HCT116 (cell line): ENCODE measurements at places on chromosomes 11 and 22.

DNA sequence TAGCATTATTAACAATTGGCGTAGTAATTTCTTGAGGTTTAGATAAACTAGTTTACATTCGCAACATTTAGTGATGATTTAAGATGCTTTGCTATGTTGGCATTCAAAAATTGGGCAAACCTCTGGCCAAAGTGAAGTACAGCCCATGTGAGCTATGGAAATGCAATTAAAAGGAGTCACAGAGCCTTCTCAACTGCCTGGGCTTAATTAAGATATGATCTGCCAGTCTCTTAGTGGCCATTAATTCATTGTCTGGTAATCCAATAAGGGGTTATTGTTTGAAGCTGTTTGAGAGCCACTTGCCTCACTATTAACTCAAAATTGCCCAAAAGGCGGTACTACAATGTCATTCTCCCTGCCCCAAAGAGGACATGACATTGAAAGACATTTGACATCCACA is 608.9 kb downstream of the NTM start:
- no peak for DNase-seq

DNA sequence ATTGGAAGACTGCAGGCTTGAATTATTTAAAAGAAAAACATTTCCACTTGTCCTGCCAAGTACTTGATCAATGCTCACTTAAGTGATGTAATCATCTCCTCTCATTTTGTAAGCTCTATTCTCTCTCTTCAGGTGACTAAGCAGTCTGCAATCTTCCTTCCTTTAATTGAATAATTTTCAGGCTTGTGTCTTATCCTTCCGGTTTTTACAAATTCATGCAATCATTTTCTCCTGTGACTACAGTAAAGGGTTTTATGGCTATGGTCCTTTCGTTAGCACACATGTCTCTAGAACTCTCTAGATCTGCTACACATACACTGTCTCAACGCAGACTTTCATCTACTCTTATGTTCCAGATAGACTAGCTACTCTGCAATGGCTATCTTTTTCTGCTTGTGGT is 12.6 kb upstream of the UPB1 start:
- no peak for DNase-seq

GRCh38 chr11:122365610-122366360 is 249.8 kb upstream of the BLID start:
- no peak for DNase-seq

DNA sequence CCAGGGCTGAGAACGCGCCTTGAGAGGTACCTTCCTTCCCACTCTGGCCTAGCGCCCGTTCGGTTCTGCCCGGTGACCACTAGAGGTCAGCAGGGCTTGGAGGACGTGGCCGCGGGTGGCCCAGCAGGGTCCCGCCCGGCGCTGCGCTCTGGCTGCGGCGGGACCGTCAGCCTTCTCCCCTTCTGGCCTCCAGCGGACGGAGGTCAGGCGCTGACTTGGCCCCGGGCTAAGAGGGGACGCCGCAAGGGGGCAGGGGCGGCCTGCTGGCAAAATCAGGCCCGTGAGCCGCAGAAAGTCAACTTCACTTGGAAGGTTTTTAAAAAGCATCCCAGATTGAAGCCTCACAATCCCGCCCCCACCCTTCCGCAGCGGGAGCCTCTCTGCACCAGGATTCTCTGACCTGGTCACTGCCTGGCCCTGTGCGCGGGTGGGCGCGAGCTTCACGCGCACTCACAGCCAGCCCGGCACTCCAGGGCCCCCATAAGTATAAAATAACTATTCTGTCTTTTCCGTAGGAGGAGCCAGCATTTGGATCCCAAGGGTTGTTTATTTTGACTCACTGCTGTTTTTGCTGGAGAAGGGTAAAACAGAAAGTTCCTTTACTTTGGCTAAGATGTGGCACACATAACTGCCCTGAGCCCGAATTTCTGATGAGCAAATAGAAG is 23.2 kb upstream of the ZBTB16 start:
- peak; percentile 41 for DNase-seq

GRCh38 chr11:45239733-45240132 is 46.4 kb downstream of the SYT13 start:
- no peak for DNase-seq

- no peak for DNase-seq
Measured at GRCh38 chr11:111582881-111583280, 19.4 kb upstream of the SIK2 start.

DNA sequence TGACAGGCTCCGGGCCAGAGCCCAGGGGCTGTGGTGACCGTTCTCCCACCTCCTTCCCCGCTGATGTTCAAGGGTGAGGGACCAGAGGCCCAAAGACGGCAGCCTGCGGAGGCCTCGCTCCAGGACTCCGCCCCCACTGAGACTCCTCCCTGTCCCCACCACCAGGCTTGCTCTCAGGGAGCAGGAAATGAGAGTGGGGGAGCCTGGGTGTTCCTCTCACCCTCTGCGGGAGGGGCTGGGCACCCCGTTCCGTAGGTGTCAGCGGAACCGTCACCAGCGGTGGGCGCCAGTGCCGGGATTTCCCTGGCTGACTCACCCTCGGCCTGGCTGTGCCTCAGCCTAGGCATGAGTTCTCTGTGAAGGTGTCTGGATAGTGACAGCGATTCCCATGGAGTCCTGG is 15.7 kb downstream of the DAGLA start:
- no peak for DNase-seq

GRCh38 chr22:17114173-17114897 is 6.8 kb downstream of the TMEM121B start:
- DNase-seq: no peak

DNA sequence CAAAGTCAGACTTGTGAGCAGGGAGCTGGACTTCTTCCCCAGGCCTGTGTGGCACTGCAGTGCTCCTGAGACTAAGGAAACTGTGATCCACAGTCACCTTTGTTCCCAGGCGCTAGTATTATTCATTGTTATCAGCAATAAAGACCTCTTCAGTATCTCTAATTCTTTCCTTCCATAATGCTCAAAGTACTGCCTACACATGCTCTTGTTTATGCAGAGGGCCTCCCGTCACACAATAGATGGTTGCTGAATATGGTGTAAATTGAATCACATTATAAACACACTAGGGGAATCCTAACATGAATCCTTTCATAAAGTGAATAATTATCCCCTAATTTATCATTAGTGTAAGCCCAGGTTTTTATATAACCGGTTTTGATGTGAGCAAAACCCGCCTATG is 493.3 kb downstream of the BUD13 start:
- DNase-seq: no peak

GRCh38 chr11:66720223-66720898 is 8.7 kb downstream of the SPTBN2 start:
- DNase-seq: peak; percentile 83

GRCh38 chr11:61080986-61081590 is 21.2 kb upstream of the CD5 start:
- DNase-seq: no peak

GRCh38 chr11:122686111-122686510 is 30.6 kb downstream of the UBASH3B start:
- DNase-seq: no peak

GRCh38 chr11:5631969-5632635 is 7.3 kb downstream of the TRIM34 start:
- no peak for DNase-seq

DNA sequence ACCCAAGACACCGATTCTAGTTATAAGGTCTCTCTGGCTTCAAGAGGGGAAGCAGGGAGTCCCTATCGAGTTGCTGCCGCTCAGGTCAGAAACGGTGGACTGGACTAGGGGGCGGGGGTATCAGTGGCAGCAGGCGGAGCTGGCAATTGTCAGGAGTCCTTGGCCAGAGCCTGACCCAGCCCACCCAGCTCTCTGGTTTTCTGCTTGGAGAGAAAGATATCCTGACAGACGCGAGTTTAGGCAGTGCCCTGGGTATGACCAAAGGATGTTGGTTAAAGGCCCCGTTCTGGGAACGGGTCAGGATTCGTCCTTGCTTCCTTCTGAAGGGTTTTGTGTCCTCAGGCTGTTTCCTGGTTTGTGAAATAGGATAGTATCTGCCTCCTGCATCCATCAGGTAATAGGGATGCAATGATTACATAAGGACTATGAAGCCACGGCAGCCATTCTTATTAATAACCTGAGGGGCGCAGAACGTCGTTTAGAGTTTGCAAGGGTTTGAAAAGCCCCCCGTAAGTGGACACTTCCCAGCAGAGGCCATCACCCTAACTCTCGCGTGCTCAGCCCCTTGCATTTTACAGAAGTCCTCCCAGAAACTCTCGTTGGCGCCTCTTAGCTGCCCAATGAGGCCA is 700 bp upstream of the DEPDC5 start:
- DNase-seq: no peak

GRCh38 chr22:46849951-46850350 is 87.5 kb downstream of the TBC1D22A start:
- DNase-seq: no peak

DNA sequence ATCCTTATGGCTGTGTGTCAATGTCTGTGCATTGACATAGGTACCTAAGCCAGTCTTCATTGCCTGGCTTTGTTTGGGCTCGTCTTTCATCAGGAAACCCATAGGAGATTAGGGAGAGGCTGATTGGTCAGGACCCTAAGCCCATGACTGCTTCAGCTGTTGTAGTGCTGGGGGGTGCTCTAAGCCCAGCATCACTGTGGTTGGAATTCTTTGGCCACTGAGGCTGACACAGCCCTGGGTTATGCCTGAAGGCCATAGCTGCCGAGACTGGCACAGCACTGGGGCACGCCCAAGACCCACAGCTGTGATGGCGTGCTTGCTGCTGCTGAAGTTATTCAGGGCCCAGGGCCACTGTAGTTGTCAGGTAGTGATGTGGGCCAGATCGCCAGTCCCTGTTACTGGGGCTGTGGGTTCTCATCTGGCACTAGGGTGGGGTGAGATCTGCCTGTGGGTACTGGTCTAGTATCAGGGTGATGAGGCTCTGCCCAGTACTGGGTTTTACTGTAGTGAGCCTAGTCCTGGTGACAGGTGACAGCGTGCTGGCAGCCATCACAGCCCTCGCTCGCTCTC is 4.9 kb downstream of the USP18 start:
- DNase-seq: no peak

- DNase-seq: no peak
Measured at GRCh38 chr11:76281558-76281906, 75.2 kb upstream of the WNT11 start.

DNA sequence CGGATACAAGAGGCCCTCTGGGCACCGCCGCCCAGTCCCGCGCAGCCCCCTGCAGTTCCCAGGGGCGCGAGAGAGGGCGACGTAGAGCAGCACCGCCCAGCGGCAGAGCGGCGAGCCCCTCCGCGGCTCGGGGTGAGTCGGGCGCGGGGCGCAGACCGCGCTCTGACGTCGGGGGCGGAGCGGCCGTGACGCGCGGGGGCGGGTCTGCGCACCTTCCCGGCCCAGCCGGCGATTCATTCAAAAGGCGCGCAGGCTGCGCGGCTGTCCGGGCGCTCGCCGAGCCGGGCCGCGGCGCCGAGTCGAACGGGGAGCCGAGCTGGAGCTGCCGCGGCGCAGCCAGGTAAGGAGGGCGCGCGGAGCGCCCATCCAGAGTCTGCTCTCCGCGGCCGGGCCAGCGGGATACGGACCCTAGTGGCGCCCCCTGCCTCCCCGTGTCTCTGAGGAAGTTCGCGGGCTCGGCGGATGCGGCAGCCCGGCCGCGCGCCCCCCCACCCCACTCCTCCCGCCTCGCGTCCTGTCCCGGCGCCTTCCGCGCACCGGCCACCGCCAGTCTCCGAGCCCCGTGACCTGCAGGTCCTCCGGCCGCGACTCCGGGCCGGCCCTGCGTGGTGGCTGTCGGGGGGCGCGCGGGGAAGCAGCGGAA is at the start of gene RELT:
Gene RELT, plus strand, starts transcription at position 240 of the 643 bp plus-strand sequence. CDS start 12,738 bp downstream, outside the sequence.
- DNase-seq: peak; percentile 71

GRCh38 chr11:85735876-85736460 is 50.0 kb upstream of the CCDC89 start:
- no peak for DNase-seq

DNA sequence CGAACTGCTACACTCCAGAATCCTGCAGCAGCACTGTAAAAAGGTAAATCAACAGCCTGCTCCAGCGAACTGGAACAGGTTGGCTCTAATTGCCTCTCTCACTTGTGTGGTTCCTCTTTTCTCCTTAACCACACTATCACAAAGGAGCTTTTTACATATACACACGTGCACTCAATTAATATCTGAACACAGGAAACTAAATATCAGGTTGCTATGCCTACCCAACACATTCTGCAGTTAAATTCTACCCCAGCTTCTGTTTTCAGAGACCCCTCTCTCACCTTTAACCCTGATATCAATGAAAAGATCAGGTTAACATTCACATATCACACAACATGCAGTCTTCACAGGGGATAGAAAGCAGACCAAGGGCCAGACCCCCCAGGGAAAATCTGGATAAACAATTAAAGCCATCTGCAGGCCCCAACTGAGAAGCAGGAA is 11.0 kb downstream of the RBFOX2 start:
- no peak for DNase-seq

DNA sequence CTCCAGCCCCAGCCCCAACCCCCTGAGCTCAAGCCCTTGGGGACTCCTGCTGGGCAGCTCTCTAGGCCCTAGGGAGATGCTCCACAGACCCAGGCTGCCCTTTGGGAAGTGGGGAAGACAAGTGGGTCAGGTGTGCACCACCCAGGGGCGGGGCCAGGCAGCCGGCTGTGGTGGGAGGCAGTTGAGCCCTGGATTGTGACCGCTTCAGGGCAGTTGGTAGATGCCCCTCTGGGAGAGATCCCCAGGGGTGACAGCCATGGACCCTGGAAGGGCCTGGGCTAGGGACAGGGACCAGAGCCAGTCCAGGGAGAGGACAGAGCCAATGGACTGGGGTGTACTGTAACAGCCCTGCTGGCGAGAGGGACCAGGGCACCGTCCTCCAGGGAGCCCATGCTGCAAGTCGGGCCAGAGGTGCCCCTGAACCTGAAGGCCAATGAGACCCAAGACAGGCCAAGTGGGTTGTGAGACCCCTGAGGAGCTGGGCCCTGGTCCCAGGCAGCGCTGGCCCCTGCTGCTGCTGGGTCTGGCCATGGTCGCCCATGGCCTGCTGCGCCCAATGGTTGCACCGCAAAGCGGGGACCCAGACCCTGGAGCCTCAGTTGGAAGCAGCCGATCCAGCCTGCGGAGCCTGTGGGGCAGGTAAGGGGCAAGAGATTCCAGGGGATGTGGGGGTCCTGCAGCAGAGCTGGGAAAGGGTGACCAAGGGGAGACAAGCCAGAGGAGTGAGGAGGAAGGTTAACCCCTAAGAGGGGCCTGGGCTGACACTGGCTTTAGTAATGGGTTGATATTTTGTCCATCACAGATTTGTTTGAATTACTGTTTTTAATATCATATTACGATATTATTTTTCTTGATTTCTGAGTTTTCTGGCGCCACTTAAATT is at the start of gene IGLL5:
Gene IGLL5, plus strand, starts transcription at position 196 of the 883 bp plus-strand sequence. Its CDS starts 238 bp downstream, at position 434.
- DNase-seq: no peak

- DNase-seq: peak; percentile 18
Measured at GRCh38 chr22:49305214-49305965, 522.3 kb downstream of the BRD1 start.

DNA sequence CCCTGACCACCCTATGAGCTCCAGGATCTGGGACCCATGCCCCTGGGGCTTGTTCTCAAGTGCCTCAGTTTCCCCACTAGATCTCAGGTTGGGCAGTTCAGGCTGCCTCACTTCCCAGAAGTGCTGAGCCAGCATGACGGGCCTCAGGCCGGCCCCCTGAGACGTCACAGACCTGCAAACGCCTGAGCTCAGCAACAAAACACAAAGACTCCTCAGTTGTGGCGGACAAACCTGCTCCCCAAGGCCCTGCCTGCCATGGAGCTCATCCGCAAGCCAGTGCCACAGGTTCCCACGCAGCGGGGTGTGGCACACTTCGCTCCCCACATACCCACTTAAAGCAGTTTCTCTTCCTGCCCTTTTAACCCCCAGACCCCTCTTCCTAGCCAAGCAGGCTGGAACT is 45.2 kb downstream of the NECTIN1 start:
- DNase-seq: no peak
